Amniotic stem cell (primary cell): ENCODE measurements at places on chromosomes 4 and X.

GRCh38 chr4:48432017-48432416 lies 51.1 kb upstream of the SLC10A4 start:
- no peak for DNase-seq

DNA sequence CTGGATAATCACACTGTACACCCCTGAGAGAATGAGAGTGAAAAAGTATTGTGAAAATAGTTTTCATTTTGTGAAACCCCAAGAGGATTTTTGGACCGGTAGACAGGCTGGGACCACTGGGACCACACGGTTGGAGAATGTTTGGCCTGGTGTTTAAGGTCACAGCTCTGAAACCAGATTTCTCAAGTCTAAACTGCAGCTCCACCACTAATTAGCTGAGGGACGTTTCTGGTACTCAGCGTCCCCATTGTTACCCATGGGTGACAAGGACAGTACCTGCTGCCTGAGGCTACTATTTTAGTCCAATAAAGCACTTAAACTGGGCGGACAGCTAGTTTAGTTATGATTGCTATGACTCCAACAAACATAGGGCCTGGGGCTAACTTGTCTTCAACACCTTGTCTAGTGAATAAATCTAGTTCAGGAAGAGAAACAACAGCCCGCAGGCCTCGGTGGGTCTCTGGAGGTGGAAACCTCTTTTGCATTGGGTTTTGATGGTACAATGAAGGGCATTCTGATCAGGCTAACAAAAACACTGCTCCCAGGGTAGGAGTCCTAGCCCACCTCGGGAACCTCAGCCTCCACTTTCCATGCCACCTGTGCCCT lies 509 bp upstream of the USP11 start:
- no peak for DNase-seq

DNA sequence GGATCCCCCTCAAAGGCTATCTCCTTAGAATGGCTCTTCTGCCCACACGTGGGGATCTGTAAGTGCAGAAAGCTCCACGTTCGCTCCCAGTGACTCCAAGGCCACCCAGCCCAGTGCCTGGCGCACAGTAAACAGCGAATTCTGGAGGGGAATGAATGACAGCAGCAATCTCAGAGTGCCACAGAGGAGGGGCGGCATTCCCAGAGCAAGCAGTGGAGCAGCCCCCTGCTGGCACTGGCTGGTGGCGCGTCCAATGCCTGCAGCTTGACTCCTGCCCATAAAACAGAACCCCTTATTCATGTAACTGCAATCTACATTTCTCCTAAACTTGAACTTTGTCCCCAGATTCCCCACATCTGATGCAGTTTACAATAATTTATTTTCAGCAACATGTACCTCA lies 6.9 kb upstream of the HELT start:
- no peak for DNase-seq

DNA sequence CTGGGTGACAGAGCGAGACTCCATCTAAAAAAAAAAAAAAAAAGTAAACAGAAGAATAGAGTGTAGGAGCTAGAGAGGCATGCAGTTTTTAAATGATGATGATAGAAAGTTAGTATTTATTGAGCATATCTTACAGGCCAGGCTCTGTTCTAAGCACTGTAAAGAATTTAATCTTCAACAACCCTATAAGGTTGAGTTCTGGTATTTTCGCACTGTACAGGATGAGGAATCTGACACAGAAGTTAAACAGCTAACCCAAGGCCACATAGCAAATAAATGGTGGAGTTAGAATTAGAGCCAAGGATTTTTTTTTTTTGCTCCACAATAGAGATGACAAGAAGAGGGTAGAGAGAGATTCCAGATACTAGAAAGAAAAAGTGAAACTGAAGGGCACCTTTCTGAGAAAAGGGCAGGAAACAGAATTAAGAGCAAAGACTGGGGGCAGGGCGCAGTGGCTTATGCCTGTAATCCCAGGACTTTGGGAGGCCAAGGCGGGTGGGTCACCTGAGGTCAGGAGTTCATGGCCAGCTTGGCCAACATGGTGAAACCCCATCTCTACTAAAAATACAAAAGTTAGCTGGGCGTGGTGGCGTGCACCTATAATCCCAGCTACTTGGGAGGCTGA lies 56.1 kb downstream of the KLHL5 start:
- DNase-seq, result no peak

- DNase-seq, result no peak
These were observed 80.0 kb downstream of the KCTD8 start for GRCh38 chr4:44368413-44369167.

GRCh38 chr4:188603646-188604045 lies 464.4 kb downstream of the TRIML1 start:
- DNase-seq, result no peak

DNA sequence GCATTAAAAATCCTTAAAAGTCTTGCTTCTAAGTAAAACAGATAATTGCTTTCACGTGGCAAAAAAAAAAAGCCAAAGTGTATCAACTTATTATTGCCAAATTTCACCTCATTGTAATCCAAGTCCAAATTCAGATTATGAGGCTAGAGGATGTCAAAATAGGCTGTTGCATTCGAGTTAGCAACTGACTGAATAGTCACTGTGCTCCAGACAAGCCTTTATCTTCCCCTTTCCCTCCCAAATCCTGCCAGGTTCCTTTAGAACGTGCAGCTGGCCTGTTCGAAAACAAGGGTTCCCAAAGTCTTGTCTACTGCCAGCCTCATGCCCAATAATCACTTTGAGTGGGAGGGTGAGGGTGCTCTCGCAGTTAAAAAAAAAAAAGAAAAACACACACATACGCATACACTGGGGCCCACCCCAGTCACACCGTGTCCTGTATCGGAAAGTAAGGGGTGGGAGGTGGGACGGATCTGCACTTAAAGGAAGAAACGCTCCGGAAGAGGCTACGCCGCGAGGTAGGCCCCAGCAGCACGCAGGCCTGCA lies 603 bp downstream of the MAD2L1 start:
- DNase-seq, result no peak

DNA sequence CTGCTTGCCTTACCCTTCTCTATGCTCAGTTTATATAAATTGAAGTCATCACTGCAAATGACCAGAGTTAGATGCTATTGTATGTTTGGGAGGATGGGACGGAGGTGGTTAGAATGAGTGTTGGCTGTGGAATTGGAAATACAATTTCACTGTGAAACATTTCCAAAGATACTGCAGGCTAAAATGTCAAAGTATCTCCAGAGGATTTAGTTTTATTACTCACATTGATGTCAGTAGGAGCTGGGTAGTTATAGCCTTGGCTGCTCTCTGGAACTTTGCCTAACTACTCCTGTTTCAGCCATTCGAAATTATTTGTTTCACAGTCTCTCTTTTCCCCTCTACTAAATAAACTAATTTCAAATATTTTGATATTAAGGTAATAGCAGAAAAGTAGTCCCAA lies 92.6 kb upstream of the PPP3CA start:
- DNase-seq, result peak; percentile 12

DNA sequence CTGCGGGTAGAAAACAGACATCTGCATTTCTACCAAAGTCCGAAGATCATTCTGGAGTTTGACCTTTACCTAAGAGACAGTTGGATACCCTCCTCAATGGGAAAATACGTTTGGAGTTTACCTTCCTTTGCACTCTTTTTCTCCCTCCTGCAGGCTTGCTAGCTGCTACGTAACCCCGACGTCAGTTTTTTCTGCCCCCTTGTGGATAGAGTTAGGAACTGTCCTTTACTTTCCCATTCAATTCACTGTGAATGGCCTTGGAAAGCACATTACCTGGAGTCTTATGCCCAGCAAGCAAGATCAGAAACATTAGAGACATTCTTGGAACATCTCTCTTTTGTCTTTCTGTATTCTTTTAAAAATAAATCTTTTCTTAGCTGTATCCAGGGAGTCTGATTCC lies 250.7 kb downstream of the NAP1L3 start:
- no peak for DNase-seq

- no peak for DNase-seq
These were observed 236.9 kb upstream of the PRKX start for GRCh38 chrX:3950373-3950772.

GRCh38 chrX:16212024-16212423 lies 44.7 kb downstream of the MAGEB17 start:
- DNase-seq, result no peak
